Tongue (tissue), 3 donors: ENCODE measurements at places on chromosomes 12 and 14. TPM values are rescaled to one million over a fixed set of nuclear protein-coding genes. Genes with fewer than 3 reads are reported as not detected.

- peak; percentile 54 for DNase-seq
Observed at GRCh38 chr12:30437616-30438015, 258.1 kb downstream of the IPO8 start.

DNA sequence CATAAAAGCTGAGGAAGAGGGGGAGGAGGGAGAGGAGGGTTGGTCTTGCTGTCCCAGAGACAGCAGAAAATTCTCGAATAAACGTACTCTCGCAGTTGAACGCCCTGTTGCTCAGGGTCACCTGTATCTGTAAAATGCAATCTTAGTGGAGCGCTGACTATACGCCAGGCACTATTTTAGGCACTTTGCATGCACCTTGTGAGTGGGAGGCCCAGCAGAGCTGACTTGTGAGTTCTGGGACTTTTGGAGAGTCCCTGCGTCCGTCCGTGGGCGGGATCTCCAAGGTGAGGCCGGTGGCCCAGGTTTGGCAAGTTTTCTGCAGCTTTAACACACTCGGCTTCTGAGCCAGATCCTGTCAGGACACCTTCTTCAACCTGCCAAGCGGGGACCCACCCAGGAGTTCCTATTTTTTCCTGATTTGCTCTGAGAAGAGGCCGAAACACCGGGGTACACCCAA, 32.5 kb upstream of the PLEKHG6 start:
- peak; percentile 66 for DNase-seq

DNA sequence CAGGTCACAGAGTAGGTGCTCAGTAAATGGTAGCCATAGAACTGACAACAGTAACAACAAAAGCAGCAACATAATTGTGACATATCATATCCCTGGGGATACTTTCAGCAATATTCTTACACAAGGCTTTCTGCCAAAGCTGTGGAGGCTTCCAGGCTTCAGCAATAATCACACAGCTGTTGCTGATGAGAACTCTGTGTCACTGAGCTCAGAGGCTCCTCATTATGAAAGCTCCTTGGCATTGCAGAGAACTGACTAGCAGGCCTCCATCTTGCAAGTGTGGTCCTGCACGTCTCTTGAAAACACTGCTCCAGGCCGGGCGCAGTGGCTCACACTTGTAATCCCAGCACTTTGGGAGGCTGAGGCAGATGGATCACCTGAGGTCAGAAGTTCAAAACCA, 97.3 kb upstream of the BTG1 start:
- DNase-seq, result peak; percentile 79

DNA sequence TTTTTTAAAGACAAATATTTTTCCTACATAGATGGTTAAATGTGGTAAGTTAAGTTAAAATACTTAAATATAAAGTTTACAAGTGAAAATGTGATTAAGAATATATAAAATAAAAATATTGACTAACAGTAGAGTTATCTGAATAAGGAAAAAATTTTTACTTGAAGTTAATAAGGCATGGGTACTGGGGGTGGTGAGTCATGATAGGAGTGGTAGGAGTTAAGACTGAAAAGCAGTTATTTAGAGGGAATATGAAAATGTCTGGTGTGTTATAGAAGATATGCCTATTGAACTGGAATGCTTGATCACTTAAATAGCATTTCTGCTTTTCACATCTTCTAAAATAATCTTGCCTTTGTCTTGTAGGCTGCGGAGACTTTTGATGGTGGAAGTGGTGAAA, 68.7 kb downstream of the CCDC91 start:
- no peak for DNase-seq

GRCh38 chr14:89922031-89922907, 32.3 kb downstream of the EFCAB11 start:
- DNase-seq, result no peak

DNA sequence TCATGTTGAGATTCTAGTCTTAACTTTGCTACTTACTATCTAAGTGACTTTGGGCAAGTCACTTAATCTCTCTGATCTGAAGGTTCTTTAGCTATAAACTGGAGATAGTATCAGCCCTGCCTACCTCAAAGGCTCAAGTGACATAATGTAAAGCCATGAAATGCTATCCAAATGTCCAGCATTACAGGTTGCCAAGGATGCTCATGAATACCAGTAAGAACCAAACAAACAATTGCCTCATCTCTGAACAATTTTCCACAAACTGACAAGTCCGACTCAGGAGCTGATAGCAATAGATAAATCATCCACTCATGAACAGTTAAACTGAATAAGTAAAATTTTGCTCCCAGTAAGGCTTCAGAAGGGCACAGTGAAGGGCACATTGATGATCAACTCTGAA, 51.5 kb downstream of the LMNTD1 start:
- DNase-seq, result no peak

The OR6J1 gene
- not detected for total RNA-seq

The ASB2 gene
- 69.5 TPM for total RNA-seq

The RBP5 gene
- total RNA-seq, result 1.8 TPM

The SERPINA4 gene
- not detected for total RNA-seq
